Stimulated activated naive CD4-positive, alpha-beta T cell (primary cell): ENCODE measurements at places on chromosomes 2 and 18.

- no peak for DNase-seq
Observed at GRCh38 chr2:27088634-27089033, 2.1 kb downstream of the KHK start.

DNA sequence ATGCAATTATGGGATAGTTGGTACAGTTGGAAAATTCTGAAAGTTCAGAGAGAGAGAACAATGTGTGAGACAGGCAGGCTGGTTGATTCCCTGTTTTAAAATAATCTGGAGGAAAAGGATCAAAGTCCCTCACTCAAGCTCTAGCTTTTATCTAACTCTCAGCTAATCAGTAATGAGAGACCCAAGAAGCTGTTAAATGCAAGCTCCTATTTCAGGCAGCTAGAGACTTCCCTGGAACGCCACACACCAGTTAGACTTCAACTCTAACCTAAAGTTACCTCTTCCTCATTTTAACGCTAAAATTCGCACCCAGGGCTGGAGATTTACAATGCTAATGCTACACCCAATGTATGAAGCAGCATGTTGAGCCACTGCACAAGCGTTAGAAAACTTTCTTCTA lies 243.1 kb downstream of the EN1 start:
- no peak for DNase-seq

GRCh38 chr2:99537910-99538485 lies 48.2 kb upstream of the REV1 start:
- no peak for DNase-seq

DNA sequence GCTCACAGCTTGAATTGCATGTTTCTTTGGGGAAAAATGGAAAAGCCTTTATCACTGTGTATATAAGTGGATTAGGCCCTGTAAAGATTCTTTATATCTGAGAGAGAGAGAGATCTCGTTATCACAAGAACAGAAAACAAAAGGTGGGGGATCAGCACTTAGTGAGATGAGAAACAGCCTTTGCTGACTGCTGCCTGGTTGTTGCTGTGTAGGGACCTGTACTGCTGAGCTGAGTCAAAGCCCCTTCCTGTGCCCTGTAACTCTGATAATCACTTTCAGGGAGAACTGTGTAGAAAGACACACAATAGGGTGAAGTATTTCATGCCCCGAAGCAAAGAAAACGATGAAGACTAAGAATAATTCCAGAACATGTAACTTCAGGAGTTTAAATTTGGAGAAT lies 30.6 kb upstream of the FAM237A start:
- no peak for DNase-seq

- peak; percentile 96 for DNase-seq
Observed at GRCh38 chr2:98771721-98772524, 41.0 kb upstream of the MGAT4A start.

DNA sequence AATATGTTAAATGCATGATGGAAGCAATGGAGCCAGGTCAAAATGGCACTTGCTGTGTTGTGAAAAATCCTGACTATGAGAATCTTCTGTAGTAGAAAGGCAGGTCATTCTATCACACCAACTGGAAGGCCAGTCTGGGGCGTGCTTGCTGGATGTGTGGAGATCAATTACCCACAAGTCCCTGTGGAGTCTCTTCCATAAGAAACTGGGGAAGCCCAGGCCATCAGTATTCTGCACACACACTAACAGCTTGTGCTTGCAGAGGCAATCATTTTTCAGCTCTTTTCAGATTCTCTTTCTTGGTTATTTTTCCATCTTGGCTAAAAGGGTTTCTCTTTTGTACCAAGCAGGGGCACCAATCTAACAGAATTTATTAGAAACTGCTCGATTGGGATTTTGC lies 190.8 kb downstream of the SLC8A1 start:
- no peak for DNase-seq

DNA sequence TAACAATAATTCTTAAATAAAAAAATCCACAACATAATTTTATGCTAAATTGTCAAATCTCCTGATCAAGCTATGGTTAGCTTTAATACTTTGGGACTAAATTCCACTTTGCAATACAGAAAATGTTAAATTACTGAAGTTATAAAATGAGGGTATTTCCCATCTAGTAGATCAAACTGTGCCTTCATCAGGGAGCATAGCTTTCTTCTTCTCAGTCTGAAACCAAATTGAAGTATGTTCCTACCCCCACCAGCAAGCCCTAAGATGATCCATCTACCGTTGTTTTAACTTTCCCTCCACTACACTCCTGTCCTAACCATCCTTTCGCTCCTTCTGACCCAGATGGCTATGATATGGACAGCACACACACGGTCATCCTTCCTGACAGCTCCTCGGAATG lies 24.4 kb upstream of the STK17B start:
- DNase-seq = no peak

DNA sequence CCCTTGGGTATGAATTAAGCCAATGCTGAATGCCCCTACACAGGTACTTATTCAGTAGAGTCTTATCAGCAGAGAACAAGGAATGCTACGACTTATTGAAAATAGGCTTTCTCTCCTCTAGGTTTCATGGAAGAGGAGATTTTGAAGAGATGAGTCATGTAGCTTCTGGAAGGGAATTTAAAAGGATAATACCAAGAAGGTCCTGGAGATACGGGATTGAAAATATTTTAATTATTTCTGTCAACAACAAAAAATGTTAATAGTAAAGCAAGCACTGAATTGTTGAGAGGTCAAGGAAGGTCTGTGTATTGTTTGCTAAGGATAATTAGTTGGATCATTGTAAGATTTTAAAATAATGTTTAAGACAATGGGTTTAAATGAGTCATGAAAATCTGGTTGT lies 293.0 kb upstream of the SPHKAP start:
- DNase-seq = no peak

DNA sequence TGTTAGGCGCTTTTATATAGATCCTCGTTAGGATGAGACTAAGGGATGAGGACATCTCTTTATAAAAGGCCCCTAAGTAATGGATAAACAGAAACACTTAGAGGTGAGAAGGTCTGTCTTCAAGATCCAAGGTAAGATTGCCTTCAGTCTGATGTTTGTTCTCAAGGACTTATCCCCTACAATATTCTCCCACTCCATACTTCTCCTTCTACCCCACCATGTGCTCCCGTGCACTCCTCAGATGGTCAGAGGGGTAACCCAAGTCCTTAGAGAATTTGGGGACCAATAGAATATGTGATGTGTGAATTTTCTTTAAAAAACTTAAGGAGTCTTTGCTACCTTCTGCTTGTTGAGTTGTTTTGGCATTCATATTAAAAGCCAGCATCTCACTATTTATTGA lies 23.1 kb downstream of the FOSL2 start:
- DNase-seq = no peak

DNA sequence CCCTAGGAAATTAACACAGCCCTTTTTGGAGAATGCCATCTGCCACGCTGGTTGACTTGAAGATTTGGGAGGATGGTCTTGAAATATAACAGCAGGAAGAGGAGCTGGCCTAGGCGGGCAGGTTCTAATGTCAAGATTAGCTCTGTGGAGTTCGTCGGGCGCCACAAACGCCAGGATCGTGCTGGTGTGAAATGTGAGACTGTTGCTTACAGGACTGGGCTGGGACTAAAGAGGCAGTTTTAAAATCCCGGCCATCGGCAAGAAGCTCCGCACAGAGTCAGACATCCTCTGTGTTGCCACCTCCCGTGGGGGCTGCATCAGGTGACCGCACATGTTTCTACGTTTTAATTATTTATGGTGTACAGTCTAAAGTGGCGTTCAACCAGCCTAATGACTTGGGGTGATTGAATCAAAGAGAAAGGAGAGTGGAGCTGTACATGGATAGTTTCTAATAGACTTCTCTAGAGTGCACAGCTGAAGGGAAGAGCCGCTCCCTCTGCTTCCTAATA lies 99.4 kb upstream of the BCL11A start:
- DNase-seq = no peak

GRCh38 chr2:151651274-151651673 lies 83.0 kb downstream of the NEB start:
- DNase-seq = no peak

- DNase-seq = no peak
Observed at GRCh38 chr2:240953426-240954410, 44.7 kb upstream of the SNED1 start.

DNA sequence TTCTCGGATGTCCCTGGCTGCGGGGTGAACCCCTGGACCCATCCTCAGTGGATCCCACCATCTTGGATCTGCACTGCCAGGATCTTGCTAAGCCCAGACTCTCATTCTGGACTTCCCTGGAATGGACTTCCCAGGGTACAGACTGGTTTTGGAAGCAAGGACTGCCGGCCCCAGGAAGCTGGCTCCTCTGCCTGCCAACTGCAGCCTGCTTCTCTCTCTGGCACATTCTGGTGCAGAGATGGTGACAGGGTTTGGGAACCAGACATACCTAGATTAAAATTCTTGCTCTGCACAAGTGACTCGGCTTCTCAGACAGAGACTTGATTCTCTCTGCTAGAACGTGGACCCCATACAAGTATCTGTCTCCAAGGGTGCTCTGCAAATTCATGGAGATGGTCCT lies 29.4 kb downstream of the ACKR3 start:
- DNase-seq = no peak

DNA sequence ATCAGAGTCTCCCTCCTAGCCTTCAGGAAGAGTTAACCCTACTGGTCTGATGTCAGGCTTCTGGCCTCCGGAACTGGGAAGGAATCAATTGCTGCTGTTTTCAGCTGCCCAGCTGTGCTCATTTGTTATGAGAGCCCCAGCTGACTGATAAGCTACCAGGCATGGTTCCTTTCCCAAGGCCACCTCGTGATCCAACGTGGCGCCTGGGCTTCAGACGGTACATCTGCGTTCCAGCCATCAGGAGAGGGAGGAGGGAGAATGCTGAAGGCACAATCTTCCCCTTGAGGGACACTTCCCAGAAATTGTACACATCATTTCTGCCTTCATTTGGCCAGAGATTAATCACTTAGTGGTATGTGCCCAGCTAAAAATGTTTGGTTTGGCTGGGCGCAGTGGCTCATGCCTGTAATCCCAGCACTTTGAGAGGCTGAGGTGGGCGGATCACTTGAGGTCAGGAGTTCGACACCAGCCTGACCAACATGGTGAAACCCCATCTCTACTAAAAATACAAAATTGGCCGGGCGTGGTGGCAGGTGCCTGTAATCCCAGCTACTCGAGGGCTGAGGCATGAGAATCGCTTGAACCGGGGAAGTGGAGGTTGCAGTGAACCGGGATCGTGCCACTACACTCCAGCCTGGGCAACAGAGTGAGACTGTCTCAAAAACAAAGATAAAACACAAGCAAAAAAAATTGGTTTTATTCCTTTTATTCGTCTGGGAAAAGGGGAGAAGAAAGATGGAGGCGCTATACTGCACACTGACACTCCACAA lies 10.5 kb upstream of the ARMC9 start:
- no peak for DNase-seq

DNA sequence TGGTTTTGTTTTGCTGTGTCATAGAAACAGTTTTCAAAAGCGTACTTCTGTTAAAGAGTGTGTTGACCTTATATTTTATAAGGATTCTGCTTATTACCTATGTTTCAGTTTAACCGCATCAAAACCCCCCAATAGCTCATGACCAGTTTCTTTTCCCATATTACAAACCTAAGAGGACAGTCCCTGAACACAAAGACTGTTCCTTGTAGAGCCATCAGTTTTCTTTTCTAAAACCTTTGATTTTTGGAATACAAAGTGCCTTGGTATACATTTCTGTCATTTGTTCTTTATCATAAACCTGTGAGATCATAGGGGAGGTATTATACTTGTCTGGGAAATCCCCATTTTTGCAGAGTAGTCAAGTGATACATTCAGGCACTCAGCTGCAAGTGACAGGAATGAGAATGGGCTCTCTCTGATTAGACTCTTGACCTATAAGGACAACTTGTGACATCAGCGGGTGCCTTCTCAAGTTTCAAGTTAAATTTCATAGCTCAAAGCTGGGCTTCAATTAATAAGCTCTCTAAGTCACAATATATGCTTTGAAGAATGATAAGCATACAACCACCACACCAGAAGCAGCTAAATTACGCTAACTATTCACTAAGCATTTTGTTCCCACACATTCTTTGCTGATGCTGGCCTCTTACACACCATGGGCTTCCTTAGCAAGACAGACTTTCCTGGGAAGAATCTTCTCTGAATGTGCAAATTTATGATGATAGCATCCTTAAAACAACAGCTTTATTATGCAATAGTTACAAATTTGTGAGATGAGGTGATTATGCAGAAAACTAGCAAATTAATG lies 97.5 kb upstream of the CD302 start:
- no peak for DNase-seq

GRCh38 chr2:209549589-209549988 lies 125.7 kb downstream of the MAP2 start:
- DNase-seq = no peak

GRCh38 chr2:138086576-138086975 lies 122.3 kb downstream of the HNMT start:
- no peak for DNase-seq

DNA sequence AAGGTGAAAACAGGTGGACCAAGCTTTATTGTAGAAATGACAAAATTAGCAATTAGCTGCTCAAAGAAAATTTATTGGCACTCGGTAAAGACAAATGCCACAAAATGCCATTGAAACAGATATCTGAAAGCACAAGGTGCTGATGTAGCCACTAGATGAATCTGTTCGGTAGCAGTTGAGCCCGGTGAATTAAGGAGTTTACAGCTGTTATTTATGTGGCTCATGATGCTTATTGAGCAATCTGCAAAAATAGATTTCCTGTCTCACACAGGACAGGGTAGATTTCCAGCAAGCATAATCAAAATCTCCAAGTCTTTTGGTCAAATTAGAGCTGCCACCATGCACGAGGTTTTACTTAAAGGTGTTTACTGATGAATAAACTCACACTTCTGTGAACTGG lies 182.2 kb downstream of the PPP1R1C start:
- DNase-seq = no peak

GRCh38 chr2:74767618-74768017 lies 66.3 kb upstream of the HK2 start:
- no peak for DNase-seq

DNA sequence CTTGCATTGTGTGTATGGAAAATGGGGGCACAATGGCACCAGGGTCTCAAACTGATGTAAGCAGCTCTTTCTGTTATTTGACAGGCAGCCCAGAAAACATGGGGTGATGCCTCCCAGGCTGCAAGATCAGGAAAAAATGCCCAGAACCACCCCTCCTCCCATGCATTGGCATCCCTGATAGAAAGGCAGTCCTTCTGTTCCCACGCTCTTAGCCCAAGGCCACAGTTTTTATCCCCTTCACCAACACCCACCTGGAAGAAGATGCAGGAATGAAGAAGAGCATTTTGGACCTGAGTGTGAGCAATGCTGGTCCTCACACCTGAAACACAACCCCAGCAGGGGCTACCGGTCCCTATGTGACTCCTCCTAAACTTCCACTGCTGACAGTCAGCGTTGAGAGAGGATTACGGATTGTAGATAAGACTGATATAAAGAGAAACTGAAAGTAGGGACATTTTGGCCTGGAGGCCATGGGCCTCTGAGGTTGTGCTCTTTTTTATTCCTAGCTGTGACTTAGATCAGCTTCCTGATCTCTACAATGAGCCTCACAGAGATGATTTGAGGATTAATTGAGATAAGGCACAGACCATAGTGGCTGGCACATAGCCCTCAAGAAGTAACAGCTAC lies 386.0 kb upstream of the ATP5MC3 start:
- DNase-seq = no peak

GRCh38 chr2:220469201-220469600 lies 841.8 kb downstream of the SLC4A3 start:
- DNase-seq = no peak
